ENCODE measurements at places on chromosomes 2 and 18. TPM values are rescaled to one million over a fixed set of nuclear protein-coding genes. Genes with fewer than 3 reads are reported as not detected.

DNA sequence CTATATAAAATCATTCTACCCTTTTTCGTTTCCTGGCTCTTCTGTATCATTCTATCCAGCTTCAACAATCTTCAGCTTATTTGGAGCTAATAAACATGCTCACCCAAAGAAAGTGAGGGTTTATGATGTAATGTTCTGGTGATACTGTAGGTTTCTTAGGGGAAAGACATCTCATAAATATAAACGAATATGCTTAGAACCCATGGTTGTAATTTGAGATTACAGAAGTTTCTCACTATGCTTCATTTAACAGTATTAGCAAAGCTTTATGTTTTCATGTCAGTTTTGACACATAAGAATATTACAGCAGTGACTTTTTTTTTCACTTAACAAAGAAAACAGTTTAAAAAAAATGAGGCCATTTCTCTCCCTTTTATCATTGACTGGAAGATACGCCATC lies 11.8 kb upstream of the PEX13 start:
- DNase-seq = no peak

GRCh38 chr2:70116936-70117552 lies 29.8 kb downstream of the PCBP1 start:
- no peak for DNase-seq

GRCh38 chr2:69979902-69980807 lies 18.7 kb upstream of the ASPRV1 start:
- no peak for DNase-seq

GRCh38 chr18:58525517-58525916 lies 103.4 kb downstream of the ALPK2 start:
- no peak for DNase-seq

- DNase-seq = no peak
Observed at GRCh38 chr2:96727431-96727830, 12.4 kb downstream of the LMAN2L start.

- no peak for DNase-seq
Observed at GRCh38 chr2:212032032-212032431, 506.6 kb downstream of the ERBB4 start.

GRCh38 chr2:118750959-118751565 lies 96.4 kb downstream of the EN1 start:
- DNase-seq = no peak

GRCh38 chr18:12442946-12443345 lies 35.2 kb downstream of the PRELID3A start:
- DNase-seq = no peak

DNA sequence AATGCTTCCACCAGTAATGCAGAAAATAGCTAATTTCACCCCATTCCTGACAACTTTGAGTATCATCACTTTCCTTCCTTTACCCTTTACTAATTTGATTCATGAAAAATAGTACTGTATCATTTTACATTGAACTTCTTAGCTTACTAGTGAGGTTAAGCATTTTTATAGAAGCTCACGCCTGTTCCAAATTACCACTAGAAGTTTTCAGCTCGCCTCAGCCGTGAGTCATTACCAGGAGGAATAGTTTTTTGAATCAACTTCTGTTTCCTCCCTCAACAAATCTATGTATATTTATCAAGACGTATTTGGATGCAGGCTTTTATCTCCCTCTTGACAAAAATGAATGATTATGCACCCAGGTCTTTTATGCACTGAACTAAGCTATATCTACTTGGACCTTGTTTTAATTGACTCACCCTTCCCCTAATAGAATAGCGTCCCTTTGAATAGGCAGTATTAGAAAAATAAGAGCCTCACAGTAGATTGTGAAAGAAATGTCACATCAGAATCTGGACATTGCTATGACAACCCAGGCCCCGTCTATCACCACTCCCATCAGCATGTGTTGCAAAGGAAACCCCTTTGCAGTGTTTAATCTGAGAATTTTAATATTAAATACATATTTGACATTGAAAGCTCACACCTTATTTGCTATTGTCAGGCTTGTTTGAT lies 207.4 kb upstream of the NRP2 start:
- no peak for DNase-seq

The RAX gene
- total RNA-seq = not detected

The RAMP1 gene
- 27.1 TPM for total RNA-seq

The TEKT4 gene
- not detected for total RNA-seq

The AMER3 gene
- total RNA-seq = not detected

The C2orf81 gene
- 0.82 TPM for total RNA-seq

The AP1S3 gene
- total RNA-seq = 16.2 TPM

The ANKRD30B gene
- total RNA-seq = not detected

Measured in omental fat pad (tissue), 4 donors.